ENCODE measurements at places on chromosomes 13 and 19.
A peak's percentile ranks its signal among the peaks of the same experiment; 100 is the strongest.

GRCh38 chr19:28520998-28521568 lies 691.9 kb downstream of the UQCRFS1 start:
- no peak for DNase-seq

GRCh38 chr19:33887891-33888290 lies 91.2 kb downstream of the KCTD15 start:
- no peak for DNase-seq

DNA sequence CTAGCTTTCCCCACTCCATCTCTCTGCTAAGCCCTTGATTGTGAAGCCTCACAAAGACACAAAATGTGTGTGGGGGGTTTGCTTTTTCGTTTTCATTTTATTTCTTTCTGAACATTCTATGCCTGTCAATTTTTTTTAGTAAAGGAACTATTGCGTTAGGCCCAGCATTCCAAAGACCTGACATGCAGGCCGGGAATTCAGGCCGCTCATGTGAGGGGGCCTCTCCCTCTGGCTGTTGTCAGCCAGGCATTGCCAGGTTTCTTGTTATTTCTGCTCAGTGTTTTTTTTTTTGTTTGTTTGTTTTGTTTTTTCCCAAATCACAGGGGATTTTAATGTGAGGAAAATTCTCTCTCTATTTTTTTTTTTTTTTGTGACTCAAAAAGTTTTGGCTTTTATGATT lies 10.3 kb upstream of the MEDAG start:
- no peak for DNase-seq

DNA sequence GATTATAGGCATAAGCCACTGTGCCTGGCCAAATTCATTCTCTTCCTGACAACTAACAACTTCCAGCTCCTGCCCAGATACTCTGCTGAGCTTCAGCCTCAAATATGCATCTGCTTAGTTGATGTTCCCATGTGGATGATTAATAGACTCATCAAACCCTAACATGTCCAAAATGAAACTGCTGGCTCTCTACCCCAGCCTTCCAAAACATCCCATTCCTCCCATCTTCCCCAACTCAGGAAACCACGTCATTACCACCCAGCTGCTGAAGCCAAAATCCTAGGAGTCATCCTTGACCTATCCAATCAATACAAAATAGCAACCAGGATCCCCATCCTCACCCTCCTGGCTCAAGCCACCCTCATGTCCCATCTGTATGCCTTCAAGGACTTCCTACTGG lies 20.9 kb downstream of the POU2F2 start:
- DNase-seq: no peak

DNA sequence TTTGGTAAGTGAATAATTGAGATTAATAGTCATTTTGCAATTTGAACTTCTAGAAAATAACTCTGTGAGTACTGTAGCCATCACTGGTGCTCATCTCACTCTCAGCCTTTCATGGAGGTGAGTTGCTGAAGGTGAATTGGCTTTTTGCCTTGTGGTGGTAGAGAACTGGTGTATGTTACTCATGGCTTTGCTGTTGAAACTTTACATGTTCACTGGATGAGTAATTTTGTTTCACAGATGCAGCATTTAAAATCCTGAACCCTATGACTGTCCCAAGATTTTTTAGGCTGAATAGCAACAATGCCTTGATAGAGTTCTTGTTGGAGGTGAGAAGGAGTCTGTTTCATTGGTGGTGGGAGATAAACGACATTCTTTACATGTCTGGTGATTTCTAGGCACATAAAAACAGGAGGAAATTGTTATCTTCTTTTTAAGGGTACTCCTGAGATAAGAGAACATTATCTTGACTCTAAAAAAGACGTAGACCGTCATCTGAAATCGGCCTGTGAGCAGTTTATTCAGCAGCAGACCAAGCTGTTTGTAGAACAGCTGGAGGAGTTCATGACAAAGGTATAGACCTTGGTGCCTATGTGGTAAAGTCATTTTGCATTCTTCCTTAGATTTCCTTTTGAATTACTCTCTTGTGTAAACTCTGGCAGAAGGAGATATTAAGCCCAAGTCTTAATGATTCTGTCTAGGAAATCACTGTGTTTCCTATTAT lies 53.9 kb downstream of the COG3 start:
- no peak for DNase-seq

GRCh38 chr19:47082493-47082892 lies 31.1 kb downstream of the ZC3H4 start:
- no peak for DNase-seq

GRCh38 chr19:31253526-31254179 lies 95.6 kb downstream of the TSHZ3 start:
- no peak for DNase-seq

DNA sequence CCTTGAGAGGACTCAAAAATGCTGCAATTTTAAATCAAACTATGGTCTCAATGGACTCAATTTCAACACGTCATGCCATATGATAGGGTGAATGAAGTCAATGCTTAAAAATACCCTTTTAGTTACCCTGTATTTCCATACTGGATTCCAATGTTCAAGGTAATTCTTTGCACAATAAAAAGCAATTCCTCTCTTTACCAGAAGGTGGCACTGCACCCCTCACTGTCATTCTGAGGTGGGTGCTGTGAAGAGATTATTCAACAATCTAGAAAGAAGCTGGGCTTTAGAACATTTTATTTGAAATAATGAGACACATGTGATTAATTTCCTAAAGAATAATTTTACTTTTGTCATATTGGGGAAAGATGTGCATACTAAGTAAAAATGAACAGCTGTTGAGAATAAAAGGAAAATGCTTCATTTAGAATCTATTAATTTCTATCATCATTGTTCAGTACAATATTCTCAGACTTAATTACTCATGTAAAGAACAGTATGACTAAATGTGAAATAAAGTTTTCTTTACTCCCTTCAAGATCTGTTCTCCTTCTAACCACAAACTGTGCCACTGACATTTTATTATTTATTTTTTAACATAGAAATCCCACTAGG lies 789.1 kb downstream of the GPC5 start:
- DNase-seq: peak; percentile 26

DNA sequence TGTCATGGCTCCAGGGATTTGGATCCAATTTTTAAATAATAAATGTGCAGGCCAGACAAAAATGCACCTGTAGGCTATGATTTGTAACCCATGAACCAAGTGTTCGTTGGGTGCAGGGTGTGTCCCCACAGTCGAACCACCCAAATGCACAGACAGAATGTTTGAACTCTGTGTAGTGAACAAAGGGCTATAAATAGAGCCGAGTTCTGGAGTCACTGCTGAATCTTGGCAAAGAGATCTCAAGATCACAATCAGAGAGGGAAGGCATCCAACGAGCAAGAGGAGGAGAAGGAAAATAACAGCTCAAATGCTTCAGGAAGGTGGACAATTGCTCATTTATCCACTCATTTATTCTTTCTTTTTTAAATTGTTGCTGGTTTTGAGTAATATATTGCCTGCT lies 547.9 kb downstream of the FGF9 start:
- no peak for DNase-seq

GRCh38 chr19:29329460-29330134 lies 116.6 kb upstream of the UQCRFS1 start:
- peak; percentile 33 for DNase-seq

DNA sequence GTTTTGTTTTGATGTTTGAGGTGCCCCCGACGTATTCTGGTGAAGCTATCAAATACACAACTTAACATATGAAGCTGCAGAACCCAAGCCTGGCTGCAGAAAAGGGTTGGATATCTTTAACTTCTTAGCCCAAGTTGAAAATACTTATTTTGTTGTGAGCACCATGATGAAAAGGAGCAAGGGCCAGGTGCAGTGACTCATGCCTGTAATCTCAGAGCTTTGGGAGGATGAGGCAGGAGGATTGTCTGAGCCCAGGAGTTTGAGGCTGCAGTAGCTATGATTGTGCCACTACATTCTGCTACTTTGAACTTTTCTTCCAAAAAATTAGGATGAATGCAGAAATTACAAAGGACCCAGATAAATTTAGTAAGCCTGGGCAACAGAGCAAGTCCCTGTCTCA lies 44.1 kb upstream of the UBE2L5 start:
- DNase-seq: no peak

- DNase-seq: no peak
Measured at GRCh38 chr13:48429886-48430285, 17.0 kb upstream of the LPAR6 start.

- no peak for DNase-seq
Measured at GRCh38 chr13:35903075-35903474, 228.1 kb downstream of the DCLK1 start.

DNA sequence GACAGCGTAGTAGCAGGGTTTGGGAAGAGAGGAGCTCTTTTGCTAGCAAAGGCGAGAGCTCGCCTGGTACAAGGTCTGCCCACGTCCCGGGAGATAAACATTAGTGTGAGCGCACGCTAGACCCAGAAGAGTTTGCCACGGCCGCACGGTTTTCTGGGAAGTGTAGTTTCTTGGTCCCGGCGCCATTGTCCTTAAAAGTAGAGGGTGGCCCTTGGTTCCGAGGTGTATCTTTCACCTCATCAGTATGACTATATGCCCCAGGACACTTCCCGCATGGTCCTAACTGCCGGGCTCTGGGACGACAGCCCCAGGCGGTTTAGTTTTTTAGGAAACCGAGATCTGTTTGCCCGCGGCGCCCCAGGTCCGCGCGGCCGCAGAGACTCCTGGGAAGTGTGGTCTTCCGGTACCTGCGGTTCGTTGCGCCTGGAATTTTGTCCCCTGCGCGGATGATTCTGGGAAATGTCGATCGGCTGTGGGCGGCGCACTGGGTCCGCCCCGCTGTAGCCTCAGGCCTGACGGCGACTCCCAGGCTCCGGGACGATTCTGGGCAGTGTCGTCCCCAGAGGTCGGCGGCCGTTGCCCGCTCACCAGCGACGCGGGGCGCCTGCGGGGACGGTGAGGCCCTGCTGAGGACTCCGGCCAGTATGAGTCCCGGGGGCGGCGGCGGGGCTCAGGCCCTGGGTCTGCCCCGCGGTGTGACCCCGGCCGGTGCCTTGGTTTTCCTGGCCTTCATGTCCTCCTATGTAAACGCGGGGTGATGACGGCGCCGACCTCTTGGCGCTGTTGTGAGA lies at the start of gene ZNF181:
Gene ZNF181, plus strand, starts transcription at position 498 of the 791 bp plus-strand sequence. CDS start 795 bp downstream, outside the sequence.
- peak; percentile 91 for DNase-seq

GRCh38 chr13:46717856-46718255 lies 79.1 kb downstream of the ESD start:
- no peak for DNase-seq

DNA sequence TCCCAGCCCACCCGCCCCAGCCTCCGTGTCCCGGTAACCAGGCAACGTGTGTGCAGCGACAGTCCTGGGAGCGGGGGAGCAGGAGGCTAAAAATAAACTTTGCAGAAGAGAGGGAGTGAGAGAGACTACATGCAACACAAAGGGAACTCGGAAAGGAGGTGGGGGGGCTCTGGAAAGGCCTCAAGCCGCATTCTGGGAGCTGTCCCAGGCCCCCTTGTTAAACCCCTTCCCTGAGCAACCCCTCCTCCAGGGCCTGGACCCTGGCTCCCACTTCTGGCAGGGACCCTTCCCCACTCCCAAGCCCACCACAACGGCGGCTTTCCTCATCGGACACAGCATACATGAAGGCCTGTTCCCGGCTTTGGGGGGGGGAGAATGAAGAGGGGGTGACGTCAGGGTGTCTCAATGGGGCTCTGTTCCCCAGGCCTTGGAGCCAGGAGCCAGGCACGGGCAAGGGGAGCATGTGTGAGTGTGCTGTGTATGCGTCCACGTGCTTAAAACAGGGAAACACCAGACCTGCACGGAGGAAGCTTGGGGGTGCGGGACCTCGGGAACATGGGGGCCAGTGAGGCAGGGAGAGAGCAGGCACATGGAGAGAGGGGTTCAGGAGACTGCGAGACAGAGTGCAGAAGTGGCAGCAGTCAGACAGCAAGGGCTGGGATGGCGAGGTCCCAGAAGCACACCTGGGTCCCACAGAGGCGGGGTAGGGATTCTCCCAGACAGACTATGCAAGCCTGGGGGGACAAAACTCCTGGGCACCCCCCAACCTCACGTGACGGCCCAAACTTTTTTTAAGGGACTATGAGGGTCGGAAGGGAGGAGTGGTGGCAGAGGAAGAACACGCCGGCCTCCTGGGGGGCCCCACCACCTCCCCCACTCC lies 2.3 kb downstream of the ERF start:
- DNase-seq: peak; percentile 62

DNA sequence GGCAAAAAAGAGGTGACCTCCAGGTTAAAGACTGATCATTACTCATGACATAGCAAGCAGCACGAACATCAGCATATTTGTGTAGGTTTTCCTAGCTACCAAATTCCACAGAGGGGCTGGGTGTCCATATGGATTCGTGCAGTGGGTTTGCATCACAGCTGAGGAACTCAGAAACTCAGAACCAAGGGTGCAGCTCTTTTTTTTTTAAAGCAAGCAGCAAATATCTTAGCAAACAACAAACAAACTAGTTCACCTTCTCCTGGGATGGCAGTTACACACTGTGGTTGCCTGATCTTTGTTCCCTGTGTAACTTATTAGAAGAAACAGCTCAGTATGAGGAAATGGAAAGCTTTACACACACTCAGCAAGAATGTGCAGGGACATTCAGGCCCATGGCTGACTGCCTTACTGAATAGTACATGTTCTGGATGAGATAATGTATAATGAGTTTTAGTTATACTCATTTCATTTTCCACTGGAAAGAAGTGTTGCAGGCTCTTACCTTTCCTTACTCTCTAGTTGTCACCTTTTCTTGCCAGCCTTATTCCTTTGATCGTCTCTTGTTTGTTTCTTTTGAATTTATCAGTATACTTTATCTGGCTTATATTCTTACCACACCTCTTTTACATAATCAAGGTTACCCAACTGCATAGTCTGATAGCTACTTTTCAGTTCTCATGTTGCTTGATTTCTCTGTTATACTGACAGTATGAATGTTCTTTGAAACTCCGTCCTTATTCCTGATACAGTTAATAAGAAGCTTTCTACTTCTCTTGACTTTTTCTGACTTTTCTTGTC lies 4.3 kb downstream of the NDFIP2 start:
- peak; percentile 78 for DNase-seq

DNA sequence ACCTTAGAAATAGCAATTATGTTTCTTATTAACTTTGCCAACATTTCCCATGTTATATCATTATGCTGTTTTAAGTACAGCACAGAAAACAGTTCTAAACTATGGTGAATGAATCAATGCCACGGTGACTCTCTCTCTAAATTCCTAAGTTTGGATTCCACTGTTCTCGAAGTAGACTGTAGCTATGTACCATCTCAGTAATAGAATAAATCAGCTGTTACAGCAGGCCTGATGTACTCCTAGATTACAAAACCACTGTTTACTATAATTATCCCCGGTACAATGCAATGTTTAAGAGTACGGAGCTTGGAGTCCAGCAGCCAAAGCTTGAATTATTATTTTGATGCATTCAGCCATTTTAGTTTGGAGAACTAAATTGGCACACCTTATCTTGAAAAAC lies 476.3 kb upstream of the SLITRK1 start:
- DNase-seq: no peak

- DNase-seq: no peak
Measured at GRCh38 chr19:12801466-12802266, at the start of the genes PRDX2 and THSD8. Gene PRDX2 (minus strand): TSS chr19:12801800. CDS start chr19:12801261, 539 bp downstream. Gene THSD8 (plus strand): TSS chr19:12802069. CDS start chr19:12802072, 3 bp downstream.

- no peak for DNase-seq
Measured at GRCh38 chr13:28179974-28180373, 41.6 kb downstream of the PAN3 start.

All from HL-60 (cell line).